Endothelial cell (in vitro differentiated cells): ENCODE measurements at places on chromosomes 16 and 17. TPM values are rescaled to one million over a fixed set of nuclear protein-coding genes. Genes with fewer than 3 reads are reported as not detected.

DNA sequence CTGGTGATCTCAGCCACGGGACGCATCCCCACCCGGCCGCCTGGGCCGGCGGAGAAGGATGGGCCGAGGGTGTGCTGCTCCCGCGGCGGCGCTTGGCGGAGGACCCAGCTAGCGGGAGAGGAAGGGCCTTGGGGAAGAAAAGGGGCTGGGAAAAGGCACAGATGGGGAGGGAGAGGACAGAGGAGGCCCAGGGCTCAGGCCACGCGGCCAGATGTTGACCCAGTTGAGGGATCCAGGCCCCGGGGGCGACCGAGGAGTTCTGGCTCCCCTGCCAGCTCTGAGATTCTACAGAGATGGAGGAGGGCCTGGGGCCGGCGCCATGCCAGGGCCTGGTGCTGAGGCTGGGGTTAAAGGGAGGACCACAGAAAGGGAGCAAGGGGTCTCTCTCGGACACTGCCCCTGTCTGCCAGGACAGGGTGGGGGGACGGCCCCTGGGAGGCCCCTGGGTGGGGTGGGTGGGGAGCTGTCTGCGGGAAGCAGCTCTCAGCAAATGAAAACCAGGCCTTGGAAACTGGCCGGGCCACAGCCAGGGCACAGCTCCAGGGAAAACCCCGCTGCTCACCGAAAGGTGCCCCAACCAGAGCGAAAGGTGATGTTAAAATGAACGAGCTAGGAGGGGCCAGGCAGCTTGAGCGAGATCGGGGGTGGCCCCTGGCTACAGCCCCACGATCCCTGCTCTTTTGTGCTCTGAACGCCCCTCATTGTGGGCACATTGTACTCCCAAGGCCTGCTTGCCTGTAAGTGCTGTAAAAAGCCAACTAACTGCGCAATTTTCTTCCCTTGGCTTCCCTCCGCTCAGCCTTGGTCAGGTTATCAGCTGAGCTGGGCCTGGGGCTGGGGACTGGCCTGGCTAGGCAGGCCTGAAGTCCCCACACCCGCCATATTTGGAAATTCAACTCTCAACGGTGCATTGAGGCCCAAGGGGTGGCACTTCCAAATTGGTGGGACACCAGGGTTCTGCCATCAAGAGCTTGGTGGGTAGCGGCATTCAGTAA lies 191.4 kb downstream of the ZNF423 start:
- no peak for DNase-seq

GRCh38 chr17:16439811-16440351 lies 24.5 kb downstream of the TRPV2 start:
- DNase-seq: no peak

DNA sequence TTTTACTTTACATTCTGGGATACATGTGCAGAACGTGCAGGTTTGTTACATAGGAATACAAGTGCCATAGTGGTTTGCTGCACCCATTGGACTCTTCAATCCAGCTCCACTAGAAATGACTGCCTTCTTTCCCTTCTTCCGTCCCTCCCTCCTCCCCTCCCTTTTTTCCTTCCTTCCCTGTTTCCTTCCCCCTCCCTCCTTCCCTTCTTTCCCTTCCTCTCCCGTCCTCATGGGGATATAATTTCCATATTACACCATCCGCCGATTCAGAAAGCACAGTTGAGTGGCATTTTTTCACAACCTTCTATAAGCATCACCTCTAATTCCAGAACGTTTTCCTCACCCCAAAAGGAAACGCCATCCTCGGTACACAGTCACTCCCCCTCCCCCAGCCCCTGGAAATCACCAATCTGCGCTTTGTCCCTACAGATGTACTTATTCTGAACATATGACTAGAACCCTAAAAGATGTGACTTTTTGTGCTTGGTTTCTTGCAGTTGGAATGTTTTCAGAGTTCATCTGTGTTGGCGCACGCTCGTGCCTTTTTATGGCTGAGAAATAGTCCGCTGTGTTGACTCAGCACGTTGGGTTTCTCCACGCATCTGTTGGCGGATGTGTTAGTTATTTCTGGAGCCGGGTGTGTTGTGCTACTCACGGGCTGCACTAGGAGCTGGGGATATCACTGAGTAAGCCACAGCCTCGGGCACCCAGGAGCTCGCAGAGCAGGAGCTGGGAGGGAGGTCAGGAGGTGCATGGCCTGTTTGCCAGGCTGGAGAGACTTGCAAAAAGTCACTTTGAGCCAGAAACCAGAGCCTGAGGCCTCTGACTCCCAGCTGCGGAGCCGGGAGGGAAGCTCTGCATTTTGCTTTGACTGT lies 336.4 kb downstream of the SEC14L1 start:
- DNase-seq: no peak

- DNase-seq: no peak
Measured at GRCh38 chr17:40832840-40833239, 10.4 kb upstream of the KRT10 start.

DNA sequence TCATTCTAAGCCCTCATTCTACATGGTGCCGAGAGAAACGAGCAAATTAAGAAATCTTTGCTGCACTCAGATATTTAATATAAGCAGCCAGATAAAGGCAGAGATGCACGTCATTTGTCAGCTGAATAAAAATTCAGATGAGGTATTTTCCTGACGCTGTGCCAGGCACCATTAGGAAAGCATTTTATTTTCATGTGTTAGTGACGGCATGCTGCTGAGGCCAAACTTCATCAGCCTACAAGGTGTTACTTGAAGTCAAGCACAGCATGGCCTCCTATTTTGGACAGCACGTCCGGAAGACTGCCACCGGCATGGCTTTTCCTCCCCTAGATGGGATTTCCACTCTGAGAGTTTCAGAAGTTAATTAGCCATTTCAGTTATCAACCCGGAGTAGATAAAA lies 70.3 kb downstream of the IRX3 start:
- no peak for DNase-seq

DNA sequence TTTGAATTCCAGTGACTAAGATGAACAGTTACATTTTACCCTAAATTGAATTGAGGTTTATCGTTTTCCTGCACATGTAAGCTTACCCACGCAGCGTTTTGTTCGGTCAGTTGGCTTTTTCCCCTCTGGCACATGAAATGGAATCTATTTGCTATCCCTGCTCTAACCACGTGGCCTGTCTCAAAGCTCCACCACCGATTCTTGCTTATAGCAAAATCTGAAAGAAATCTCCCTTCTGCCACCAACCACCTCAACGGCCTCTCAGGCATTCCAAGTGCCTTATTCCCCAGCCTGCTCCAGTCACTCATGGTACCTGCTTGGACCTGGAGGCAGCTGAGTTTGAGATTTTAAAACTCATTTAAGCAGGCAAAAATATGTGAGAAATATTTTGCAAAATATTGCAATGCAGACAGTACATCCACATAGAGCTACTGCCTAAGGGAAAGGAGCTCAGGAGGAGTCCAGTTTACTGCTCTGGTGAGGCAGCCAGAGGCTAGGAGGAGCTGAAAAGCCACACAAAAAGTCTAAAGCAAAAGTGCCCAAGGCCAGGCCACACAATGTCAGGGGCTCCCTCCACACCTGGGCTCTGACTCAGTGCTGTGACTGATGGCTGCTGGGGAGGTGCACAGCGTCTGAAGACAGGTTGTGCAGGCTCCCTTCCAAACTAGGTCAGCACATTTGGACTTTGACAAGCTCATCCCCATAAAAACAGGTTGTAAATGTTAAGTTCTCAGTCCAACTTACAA lies 26.4 kb downstream of the ARHGAP17 start:
- no peak for DNase-seq

DNA sequence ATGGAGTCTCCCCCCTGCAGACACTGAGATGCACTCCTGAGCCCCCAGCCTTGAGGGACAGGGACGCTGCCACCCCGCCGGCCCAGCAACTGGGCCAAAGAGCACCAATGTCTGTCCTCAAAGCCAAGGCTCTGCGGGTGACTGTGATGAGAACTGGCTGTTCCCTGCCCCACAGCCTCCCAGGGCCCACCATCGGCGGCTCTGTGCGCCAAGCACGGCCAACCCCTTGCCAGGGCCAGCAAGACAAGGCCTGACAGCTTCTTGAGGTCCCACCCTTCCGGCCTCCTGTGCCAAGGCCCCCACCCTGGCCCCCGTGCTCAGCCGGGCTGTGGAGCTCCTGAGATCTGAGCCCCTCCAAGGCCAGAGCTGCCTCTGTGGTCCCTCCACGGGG lies 34.2 kb upstream of the PABPN1L start:
- DNase-seq: no peak

- peak; percentile 65 for DNase-seq
Measured at GRCh38 chr16:29974291-29975133, 844 bp downstream of the TAOK2 start.

DNA sequence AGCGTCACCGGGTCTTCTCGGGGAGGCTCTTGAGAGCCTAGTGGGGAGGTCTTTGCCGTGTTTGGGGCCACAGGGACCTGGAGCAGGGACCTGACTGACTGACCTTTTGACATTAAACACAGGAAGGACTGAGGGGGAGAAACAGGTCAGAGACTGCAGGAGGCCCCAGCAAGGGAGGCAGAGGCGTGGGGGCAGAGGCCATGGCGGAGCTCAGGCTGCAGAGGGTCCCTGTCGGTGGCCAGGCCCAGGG lies 41.6 kb upstream of the GSE1 start:
- DNase-seq: no peak

GRCh38 chr16:1154887-1155331 lies 2.0 kb downstream of the CACNA1H start:
- no peak for DNase-seq

GRCh38 chr17:68089881-68090280 lies 54.3 kb downstream of the KPNA2 start:
- DNase-seq: no peak

GRCh38 chr16:29811896-29812665 lies at the start of gene PRRT2:
PRRT2 (plus strand) TSS chr16:29812193; CDS start chr16:29813055, 862 bp downstream.
- peak; percentile 52 for DNase-seq

GRCh38 chr16:48999044-48999443 lies 282.6 kb downstream of the CBLN1 start:
- no peak for DNase-seq

- no peak for DNase-seq
Measured at GRCh38 chr17:63785556-63785955, 11.6 kb downstream of the DDX42 start.

- DNase-seq: no peak
Measured at GRCh38 chr17:6071528-6072065, 1.4 kb downstream of the WSCD1 start.

NPIPA7 gene
- total RNA-seq: 5.8 TPM

PHF12 gene
- 56.1 TPM for total RNA-seq

OR1F1 gene
- not detected for total RNA-seq

SOST gene
- 29.6 TPM for total RNA-seq
